ENCODE measurements at places on chromosomes 3 and 15.
A peak's percentile ranks its signal among the peaks of the same experiment; 100 is the strongest.

DNA sequence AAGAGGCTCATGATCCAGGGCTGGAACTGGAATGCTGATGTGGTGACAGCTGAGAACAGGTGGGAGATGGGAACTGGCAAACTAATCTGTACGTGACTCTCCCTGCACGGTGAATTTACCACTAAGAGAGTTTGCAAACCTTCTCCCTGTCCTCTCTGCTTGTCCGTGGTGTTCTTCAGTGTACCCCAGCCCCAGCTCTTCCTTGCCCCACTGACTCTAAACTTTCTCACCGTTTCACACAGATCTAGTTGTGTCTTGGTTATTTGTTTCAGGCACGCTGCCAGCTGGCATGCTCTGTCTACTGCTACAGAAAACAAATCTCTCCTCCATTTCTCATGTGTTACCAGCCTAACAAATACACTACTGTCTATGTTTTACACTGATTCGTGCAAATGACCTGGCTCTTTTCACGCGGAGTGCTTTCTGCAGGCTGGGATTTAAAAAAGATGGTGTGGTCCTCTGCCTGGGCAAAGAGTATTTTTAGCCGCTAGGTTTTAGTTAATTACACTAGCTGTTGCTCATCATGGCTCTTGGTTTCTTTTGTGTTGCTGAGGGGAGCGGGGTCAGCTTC, 192.7 kb upstream of the LRIG1 start:
- DNase-seq, result no peak

DNA sequence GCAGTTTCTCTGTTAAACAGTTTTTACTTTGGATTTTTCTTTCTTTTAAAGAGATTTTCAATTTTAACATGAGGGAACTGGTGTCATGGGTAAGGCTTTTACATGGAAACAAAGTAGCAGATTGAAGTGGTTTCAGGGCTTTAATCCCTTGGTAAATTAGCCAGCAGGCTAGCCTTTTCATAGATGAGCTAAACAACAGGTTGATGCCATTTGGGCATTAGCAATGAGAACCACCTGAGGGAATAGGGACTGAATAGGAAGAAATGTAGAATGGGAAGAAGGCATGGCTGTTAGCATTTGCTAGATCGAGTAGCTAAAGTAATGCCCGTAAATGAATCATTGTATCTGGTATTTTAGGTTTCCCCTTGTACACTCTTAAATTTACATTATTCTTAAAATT, 165.5 kb upstream of the MLF1 start:
- DNase-seq, result no peak

- DNase-seq, result no peak
Measured at GRCh38 chr3:154852515-154852914, 227.6 kb upstream of the MME start.

DNA sequence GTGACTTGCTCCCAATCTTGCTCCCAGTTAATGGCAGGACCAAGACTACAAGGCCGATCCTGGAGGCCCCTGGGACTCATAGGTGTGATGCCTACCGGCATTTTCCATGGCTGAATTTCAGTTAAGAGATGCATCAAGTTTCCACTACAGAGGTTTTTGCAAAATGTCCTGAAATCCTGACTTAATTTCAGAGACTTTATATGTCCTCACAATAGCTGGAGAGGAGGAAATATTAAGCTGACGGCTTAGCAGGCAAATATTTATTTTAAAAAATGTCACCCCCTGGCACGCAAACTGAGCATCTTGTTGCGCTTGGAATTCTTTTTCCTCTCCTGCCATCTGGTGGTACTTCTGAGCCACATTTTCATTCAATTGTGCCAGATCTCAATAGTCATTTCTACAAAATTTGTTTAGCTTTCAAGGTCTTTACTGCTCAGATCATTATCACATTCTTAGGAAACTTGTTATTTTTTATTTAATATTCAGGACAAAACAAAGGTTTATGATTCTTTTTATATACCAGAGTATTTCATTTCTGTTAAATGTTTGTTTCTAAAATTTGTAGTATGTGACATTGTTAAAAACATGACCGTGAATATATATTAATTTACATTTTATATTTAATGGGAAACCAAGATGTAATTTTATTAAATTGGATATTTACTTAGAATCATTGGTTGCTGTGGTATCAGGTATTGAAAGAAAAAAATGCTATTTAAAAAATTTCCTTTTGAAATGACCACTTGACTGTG, 189.2 kb upstream of the THRB start:
- peak; percentile 51 for DNase-seq

DNA sequence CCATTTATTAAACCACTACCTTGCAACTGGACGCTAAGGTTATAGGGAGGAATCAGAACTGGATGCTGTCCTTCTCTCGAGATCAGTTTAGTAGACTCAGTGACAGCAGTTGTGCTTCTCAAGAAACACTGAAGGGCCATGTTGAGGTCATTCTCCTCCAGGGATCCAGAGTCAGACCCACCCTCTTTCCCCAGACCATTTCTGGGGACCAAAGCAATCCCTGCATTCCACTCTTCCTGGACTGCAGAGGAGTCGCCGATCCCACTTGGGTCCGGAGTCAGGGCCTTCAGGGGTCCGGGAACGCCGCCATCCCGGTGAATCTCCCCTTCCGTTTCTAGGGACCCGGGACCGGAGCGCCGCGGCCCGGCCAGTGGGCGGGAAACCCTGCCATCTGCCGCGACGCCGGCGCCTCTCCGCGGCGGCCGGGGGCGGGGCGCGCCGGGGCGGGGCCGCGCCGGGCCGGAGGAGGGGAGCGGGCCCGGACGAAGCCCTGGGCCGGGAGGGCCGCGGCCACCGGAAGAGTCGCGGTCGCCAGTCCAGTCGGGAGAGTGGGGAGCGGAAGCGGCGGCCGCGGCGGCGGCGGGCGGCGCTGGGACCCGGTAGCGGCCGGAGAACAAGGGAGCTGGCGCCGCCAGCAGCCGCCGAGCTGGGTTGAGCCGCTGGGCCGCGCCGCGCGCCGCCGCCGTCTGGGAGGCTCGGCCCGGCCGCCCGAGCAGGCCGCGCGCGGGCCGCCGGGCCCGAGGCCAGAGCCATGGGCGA, at the start of gene DVL3:
DVL3 (plus strand) TSS at position 493 of the 759 bp plus-strand sequence; CDS start at position 752, 259 bp downstream.
- DNase-seq, result peak; percentile 71

GRCh38 chr15:60399931-60400330, 2.1 kb upstream of the ANXA2 start:
- DNase-seq, result peak; percentile 60

DNA sequence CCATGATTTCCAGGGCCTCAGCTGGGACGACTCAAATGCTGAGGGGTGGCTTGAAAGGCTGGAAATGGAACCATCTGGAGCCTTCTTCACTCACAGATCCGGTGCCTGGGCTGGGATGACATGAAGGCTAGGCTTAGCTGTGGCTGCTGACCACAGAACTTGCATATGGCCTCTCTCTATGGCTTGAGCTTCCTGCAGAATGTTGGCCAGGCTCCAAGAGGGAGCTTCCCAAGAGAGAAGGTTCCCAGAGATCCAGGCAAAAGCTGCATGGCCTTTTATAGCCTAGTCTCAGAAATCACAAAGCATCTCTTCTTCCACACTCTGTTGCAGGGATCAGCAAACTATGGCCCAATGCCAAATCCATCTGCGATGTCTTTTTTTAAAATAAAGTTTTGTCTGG, 44.8 kb downstream of the GATM start:
- DNase-seq, result peak; percentile 47

DNA sequence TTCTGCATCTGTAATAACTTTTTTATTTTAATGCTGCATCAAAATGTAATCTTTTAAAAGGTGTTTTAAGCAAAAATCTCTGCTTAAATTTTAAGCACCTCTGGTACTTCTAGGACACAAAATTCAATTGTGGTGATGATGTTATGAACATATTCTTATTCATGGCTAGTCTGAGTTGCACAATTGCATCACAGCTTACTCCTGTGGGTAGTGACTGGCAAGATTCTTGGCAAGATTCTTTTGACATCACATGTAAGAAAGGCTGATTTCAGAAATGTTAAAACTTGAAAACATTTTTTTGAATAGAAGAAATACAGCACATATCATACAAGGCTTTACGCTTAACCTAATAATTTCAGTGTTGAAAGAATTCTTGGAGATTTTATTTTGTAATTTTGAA, 35.7 kb downstream of the IQCH start:
- no peak for DNase-seq

- DNase-seq, result no peak
Measured at GRCh38 chr3:32910954-32911353, 40.5 kb upstream of the CCR4 start.

GRCh38 chr15:64548235-64548634, 87.9 kb downstream of the ZNF609 start:
- DNase-seq, result no peak

DNA sequence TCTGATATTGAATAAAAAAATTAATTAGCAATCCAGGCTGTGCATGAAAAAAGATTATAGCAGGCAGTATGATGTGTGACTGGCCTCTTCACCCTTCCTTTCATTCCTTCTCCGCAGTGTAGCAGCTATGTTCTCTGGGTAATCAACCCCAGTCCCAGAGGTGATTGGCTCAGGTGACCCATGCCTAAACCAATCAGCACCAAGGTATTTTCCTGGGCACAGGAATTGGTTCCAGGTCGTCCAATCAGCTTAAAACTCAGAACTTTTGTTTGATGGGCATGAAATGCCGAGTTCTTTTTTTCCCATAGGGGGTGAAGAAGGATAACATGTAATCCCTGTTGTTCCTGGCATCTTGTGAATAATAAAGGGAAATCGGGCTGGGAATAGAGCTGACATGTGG, 5.8 kb upstream of the BNC1 start:
- DNase-seq, result no peak

DNA sequence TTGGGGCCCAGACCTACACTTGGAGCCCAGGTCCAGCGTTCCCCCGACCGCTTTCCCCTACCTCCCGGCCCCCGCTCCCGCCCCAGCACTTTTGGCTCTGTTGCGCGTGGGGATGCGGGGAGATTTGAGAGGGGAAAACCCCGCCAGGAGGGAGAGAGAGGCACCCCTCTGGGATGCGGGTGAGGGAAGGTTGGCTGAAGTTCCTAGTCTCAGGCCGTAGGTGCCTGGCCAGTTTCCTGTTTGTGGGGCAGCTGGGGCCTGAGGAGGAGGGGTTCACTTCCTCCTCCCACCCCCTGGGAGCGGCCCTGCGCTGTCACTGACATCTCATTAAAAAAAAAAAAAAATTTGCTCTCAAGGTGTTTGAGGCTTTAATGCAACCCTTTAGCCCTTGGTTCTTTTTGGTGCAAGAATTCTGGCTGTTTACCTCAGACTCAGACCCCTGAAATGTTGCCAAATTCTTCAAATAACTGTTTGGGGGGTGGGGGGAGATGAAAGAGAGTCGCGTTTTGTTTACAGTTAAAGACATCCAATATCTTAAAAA, 2.6 kb downstream of the FAM43A start:
- DNase-seq, result peak; percentile 41

DNA sequence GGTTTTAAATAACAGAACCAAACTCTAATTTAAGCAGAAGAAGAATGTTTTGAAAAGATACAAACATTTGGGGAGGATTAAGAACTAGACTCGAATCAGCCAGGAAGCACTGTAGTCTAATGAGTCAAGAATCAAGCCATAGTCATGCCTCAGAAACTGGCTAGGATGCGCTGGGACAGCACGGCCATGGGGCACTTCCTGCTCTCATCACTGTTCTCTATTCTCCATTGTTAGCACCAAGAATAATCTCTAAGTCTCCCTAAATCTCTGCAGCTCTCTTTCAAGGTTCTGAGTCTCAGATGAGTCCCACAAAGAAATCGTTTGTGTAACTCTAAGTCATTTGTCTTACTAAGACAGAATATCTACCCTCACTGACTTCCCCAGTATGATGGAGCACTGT, 399.0 kb upstream of the KCNMB2 start:
- no peak for DNase-seq

GRCh38 chr3:23934253-23934652, 10.8 kb upstream of the NR1D2 start:
- DNase-seq, result no peak

DNA sequence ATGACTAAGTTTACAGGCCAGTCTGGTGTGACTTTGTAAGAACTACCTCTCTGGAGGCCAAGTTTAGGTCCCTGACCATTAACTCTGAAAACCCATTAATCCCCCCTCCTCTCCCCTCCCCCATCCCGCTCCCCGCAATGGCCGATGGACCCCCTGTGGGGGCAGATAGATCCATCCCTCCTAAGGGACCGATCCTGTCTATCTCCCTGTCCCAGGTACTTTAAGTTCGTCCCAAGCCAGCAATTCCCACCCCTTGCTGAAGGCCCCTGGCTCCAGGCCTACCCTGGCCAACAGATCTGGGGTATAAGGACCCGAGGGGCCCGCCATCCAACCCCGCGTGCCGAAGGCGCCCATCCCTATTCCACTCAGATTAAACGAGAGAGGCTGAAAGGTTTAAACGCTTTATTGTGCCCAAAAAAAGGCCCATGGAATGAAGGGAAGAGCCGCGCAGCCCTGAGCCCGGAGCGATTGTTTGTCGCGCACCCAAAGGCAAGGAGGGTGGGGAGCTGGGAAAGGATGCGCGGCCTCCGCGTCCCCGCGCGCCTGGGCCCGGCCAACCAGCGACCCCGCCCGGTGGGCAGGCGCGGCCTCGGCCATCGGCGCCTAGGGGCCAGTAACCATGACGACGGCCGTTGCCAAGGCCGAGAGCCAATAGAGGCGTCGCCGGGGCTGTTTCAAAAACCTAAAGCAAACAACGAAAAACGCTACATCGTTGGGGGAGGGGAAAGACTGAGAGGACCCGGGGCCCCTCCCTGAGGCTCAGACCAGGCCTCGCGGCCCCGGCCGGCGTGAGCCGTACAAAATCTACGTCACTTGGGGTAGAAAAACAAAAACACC, 35.9 kb downstream of the HMCES start:
- DNase-seq, result peak; percentile 92

- DNase-seq, result no peak
Measured at GRCh38 chr3:146781059-146781458, 175.9 kb upstream of the PLSCR5 start.

DNA sequence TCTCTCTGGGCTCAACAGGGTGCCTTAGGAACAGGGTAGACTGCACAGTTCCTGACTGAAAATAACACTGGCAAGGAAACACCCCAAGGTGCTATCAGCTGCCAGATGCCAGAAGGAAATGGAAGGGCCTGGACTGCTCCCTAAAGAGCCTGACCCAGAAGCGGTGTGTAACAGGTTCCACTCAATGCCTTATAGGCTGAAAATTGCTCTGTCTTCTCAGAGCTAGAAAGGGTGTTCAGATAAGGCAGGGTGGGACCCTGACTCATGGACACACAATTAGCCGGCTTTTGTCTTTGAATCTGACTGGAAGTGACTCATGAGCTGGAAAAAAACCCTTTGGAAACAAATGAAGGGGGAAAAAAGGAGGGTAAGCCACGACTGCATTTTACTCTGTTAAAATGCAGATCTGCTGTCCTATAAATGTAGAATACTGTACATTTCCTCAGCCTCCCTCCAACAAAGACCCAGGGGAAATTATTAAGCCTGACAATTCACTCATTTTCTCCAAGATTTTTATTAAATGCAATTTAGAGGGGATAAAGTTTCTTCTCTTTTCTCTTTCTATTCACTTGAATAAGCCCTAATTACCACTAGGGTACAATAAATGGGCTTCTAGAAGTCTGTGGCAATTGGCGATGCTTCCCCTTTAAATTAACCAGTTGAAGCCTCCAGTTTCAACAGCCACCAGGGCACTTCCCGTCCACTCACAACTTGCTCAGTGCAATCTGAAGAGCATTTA, 160.2 kb upstream of the TBL1XR1 start:
- peak; percentile 99 for DNase-seq
